Forelimb muscle (tissue), 1 donor: ENCODE measurements at places on chromosomes 13 and 19. TPM values are rescaled to one million over a fixed set of nuclear protein-coding genes. Genes with fewer than 3 reads are reported as not detected.

- no peak for DNase-seq
Measured at GRCh38 chr13:50451609-50452008, 391.9 kb downstream of the DLEU7 start.

NTN5 gene
- polyA plus RNA-seq, result 2.9 TPM

ZSCAN1 gene
- 0.91 TPM for polyA plus RNA-seq

MRPS12 gene
- 18.5 TPM for polyA plus RNA-seq

DNA sequence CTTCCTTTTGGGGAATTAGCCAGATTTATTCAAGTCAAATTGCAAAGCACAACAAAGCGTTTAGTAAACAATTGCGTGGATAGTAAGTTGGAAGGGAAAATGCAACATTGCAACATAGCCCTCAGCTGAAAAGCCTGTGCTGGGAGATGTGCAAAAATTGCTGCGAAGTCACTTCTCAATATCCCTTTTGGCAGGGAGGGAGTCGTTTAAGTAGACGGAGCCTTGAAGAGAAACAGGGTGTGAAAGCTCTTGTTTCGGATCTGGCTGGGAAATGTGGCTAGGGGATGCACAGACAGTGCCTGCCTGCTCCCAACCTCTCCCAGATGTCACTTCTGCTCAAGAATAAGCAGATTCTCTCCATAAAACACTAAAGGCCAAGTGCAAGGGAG lies 56.8 kb downstream of the SLC7A1 start:
- DNase-seq, result no peak

AMER2 gene
- polyA plus RNA-seq, result 0.03 TPM

DNA sequence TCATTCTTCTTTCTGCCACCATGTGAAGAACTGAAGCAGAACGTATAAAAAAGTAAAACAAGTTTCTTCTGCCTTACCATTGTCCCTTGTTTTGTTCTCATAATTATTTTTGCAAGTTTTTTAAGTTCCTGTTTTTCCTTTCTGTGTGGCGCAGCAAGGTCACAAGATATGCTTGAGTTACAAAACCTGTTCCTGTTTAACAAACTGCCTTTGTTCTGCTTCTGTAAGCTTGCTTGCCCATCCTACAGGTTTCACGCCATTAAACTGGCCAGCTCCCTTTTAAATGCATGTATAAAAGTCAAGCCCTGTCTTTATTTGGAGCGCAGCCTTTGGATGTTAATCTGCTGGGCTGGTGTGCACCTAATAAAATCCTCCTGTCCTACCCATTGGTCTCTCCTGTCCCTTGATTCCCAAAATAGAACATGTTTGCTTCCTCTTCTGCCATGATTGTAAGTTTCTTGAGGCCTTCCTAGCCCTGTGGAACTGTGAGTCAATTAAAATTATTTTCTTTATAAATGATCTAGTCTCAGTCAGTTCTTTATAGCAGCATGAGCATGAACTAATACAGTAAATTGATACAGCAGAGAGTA lies 1115.4 kb downstream of the SLITRK1 start:
- DNase-seq, result no peak

REEP6 gene
- polyA plus RNA-seq, result 1.3 TPM

GRCh38 chr13:93108111-93108601 lies 118.5 kb upstream of the GPC6 start:
- no peak for DNase-seq

GRCh38 chr19:43318203-43318602 lies 35.3 kb upstream of the CD177 start:
- DNase-seq, result no peak

TMEM259 gene
- 75.5 TPM for polyA plus RNA-seq

DNA sequence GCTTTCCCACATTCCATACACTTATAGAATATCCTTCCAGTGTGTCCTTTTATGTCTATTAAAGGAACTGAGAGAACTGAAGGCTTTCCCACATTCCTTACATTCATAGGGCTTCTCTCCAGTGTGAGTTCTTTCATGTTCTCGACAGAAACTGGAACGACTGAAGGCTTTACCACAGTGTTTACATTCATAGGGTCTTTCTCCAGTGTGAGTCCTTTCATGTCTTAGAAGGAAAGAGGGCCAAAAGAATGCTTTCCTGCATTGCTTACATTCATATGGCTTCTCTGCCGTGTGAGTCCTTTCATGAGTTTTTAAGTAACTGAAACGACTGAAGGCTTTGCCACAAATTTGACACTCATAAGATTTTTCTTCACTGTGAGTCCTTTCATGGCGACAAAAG lies 22.3 kb downstream of the ZNF44 start:
- DNase-seq, result no peak

- DNase-seq, result no peak
Measured at GRCh38 chr13:74148352-74148751, 14.1 kb upstream of the KLF12 start.
